Immature natural killer cell (primary cell): ENCODE measurements at places on chromosomes 5 and 9. TPM values are rescaled to one million over a fixed set of nuclear protein-coding genes. Genes with fewer than 3 reads are reported as not detected.

- DNase-seq = no peak
Observed at GRCh38 chr5:39226100-39226451, 6.7 kb upstream of the FYB1 start.

- DNase-seq = no peak
Observed at GRCh38 chr5:153490118-153491037, at the start of gene GRIA1. Gene GRIA1, plus strand, starts transcription at chr5:153490670.

DNA sequence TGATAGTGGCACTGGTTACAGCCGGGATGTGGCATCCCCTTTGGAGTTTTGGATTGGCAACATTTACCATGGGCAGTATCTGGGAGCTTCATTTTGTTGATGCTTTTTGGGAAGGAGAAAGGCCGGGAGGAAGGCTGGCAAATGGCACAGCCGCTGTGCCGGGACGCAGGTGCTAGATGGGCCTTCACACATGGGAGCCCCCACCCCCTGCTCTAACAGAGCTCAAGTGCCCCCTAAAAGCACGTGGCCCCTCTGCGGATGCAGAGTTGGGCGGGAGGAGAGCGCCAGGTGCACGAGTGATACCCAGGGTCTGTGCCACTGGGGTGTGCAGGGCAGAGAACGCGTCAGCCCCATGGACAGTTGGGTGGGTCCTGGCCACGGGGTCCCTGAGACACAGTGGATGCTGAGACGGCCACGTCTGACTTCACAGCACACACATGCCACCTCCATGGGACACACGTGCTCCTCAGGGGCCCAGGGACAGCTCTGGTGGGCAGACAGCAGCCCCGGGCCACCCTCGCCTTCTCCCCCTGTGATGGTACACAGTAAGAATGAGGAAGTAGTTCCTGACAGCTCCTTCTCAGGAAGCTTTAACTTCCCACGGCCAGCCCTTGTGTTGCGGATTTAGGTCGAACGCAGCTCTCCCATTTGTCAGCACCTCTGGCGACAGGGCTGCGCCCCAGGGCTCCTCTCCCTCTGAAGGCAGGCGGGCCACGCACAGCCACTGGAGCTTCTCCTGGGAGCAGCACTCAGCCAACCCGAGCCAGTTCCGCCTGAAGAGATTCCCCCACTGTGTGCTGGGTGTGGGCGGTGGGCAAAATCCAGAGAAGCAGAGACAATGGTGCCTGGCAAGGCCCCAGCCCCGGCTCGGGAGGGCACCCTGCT is 10.8 kb downstream of the SLC9A3 start:
- no peak for DNase-seq

- DNase-seq = no peak
Observed at GRCh38 chr5:1299511-1299850, 4.6 kb upstream of the TERT start.

TMEFF1 gene
- not detected for polyA plus RNA-seq

DNA sequence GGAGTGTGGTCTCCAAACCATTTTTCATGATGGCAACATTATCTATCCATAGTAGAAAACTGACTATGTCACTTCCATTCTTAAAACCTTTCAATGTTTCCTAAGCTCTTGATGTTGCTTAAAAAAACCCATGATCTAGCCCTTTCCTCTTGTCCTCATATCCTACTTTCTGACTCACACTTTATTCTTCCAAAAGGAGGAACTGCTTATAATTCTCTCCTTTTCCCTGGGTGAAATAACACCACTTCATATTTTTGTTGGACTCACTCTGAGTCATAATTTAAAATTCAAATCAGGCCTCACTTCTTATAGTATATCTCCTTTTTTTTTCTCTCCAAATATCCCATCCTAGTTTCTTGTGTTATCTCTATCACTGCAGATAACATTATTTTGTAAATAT is 513.9 kb downstream of the MAN2A1 start:
- DNase-seq = no peak

DNA sequence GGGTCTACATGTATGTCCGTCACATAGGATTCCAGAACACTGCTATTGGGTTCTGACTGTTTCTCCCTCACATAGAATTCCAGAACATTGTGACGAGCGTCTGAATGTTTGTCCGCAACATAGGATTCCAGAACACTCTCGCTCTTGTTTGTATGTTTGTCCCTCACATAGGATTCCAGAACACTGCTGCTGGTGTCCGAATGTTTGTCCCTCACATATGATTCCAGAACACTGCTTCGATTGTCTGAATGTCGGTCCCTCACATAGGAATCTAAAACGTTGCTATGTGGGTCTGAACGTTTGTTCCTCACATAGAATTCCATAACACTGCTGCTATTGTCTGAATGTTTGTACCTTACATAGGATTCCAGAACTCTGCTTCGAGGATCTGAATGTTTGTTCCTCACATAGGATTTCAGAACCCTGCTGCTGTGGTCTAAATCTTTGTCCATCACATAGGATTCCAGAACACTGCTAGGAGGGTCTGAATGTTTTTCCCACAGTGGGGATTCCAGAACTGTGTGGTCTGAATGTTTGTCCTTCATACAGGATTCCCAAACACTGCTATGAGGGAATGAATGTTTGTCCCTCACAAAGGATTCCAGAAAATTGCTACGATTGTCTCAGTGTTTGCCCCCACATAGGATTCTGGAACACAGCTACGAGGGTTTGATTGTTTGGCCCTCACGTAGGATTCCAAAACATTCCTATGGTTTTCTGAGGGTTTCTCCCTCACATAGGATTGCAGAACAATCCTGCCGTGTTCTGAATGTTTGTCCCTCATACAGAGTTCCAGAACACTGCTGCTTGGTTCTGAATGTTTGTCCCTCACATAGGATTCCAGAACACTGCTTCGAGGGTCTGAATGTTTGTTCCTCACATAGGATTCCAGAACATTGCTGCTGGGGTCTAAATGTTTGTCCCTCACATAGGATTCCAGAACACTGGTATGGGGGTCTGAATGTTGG is 220.5 kb downstream of the FOXD4L6 start:
- DNase-seq = no peak

SLC6A19 gene
- polyA plus RNA-seq = not detected

- no peak for DNase-seq
Observed at GRCh38 chr9:111451570-111451969, 32.6 kb downstream of the ECPAS start.

DNA sequence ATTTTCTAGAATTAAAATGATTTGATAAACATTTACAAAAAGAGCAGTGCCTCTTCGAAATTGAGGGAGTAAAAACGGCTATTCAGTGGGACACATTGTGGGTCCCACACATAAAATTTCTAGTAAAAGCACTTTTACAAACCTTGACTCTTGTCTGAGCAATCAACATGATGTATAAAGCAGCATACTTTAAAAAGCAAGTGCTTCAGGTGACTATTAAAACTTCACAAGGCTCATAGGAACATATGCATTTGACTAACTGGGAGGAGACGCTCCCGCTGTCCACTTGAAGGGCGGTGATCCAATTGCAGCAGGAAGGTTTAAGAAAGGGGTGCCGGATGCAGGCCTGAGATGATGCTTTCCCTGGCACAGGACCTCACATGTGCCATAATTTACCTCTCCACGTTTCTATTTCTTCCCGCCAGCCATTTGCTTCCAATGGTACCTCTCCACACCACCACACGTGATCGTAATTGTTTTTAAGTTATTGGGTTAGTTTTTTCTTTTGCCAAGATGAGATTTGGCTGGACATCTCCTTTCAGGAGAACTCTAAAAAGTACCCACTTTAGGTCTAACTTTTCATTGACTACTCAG is 1.8 kb downstream of the MCTP1 start:
- DNase-seq = no peak

DNA sequence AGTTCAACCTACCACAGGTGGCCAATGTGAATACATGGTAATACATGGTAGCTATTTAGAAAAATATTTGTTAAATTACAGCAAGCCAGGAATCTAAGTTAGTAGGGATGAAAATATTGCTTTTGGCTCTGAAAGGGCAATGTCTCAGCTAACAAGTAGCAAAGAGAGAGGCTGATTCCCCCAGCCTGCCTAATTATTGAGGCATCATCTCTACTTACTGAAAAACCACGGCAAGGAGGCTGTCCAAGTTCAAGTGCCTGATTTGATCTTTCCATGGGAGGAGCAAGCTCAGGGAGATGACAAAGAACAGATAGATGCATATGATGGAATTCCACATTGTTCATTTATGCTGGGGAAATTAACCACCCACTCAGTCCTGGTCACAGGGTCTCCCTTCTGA is 28.7 kb upstream of the UBTD2 start:
- no peak for DNase-seq

LRRC70 gene
- polyA plus RNA-seq = 4.4 TPM

DNA sequence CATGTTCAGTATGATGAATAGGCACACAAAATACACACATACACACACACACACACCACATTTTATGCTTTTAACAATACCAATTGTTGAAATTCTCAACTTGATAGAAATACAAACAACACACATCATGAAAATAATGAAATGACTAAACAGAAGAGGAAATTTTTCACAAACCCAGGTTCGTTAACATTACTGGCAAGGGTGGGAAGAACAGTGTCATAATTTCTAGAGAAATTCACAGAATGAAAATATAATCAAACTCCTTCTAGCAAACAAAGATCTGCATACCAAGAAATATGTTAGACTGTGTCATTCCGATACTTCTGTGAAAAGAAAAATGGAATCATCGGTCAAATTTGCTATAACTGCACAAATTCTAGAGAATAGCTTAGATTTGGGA is 41.9 kb downstream of the ST8SIA4 start:
- no peak for DNase-seq

MYMK gene
- not detected for polyA plus RNA-seq

SLC27A4 gene
- 5.9 TPM for polyA plus RNA-seq

DNA sequence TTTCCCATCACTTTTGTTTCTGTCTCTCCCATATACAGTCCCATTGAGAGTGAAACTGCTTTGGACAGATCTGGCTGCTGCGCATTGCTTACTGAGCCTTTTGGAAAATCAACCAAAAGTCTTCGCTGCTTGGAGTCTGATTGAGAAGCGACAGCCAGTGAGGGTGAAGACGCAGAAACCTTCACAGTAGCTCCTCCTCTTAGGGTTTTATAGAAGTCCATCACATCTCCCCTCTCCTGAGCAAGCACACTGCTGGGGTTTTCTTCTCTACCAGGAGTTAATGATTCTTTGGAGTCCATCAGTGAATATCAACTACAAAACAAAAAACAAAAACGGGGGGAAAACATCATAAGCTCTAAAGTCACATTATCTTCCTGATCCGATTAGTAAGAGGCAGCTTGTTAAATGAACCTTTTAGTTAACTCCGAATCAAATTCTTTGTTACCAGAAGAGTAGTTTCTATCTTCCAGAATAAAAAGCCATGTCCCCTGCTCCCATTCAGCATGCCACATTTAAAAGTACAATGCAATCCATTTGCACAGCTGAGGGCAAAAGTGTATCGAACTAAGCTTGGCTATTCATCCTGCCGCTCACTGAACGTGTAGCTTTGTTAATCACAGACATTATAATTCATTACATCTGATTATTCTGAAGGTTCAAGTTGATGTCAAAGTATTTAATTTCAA is 2.8 kb downstream of the NR3C1 start:
- DNase-seq = no peak

DNA sequence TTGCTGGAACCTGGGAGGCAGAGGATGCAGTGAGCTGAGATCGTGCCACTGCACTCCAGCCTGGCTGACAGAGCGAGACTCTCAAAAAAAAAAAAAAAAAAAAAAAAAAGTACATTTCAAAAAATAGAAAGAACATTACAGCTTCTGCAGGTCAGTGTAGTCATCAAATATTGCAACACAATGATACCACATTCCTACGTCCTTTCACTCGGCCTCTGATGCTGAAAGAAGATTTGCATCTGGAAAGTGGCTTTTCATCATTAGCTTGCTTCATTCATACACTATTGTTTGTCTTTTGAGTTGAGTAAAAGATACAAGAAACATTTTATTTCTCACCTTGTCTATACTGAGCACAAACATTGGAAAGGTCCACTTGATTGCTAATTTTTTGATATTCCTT is 59.6 kb upstream of the CPLANE1 start:
- DNase-seq = no peak

DNA sequence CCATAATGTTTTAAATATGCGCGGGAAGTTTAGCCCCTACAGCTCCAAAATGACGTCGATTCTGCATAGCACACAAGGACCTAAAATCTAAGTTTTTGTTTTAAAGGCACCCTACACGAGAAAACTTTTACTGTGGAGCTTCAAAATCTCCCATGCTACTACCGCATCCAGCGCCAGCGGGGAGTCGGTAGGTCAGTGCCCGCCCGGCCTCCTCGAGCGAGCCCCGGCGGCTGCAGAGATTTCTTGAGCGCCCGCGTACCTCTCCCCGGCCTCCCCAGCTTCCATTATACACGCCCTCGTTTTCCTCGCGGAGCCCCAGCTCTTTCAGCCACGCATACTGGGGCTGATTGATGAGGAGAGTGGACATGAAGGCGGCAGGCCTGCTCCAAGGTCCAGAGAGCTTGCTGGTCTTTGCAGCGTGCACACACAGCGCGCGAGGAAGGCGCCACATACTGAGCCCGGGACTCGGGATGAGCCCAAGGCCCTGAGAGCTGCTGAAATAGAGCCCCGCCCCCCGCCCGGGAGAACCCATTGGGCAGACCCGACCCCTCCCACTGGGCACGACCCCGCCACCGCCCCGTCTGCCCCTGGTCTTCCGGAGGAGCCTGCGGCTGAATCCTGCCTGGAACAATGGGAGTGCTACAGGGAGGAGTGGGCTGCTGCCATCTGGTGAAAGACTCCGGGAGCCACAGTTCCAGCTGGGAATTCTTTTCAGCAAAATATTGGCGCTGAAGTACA is at the start of gene ALDH7A1:
TSS of gene ALDH7A1 (minus strand) at position 472 of the 738 bp plus-strand sequence. CDS start at position 451, 21 bp downstream.
- DNase-seq = peak; percentile 3

- DNase-seq = no peak
Observed at GRCh38 chr5:80282054-80282453, 26.2 kb upstream of the SERINC5 start.
